ENCODE measurements at places on chromosomes 5 and 9.

DNA sequence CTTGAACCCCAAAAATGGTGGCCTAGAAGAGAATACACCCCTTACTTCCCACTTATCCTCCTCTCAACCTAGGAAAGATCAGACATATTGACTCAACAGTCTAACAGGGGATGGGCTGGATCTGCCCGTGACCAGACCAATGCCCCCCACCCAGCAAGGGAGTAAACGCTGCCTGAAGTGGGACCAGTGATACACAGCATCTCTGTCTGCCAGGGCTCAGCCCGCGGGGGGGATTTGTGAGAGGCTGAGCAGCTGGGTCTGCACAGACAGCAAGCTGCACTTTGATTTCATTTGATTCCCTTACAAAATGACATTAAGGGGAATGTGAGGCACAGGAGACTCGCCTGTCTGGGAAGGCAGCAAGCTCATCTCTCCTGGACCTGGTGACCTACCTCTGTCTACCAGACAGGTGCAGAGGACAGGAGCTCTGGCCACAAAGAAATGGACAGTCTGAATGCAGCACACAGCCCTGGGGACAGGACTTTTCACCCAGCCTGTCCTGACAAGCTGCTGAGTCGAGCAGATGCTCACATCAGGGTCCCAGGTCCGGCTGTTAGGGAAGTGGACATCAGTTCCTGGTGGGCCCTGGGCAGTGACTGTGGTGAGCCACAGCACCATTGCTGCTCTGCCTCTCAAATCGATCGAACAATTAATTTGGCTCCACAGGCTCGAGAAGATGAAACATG lies 79.9 kb downstream of the RGS3 start:
- no peak for DNase-seq

DNA sequence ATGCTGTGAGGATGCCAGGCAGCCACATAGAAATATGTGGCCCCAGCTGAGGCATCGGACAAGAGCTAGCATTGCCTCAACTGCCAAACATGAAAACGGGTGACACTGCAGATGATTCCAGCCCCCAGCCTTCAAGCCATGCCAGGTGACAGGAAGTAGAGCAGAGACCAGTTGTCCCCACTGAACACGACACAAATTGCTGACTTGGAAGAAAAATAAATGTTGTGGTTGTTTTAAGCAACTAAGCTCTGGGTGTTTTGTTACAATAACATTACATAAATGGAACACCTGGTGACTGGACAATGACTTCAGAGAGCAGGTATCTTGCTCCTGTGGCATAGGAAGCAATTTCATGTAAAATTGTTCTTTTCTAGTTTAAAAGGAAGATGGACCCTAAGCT lies 154.2 kb downstream of the KIF4B start:
- DNase-seq, result no peak

DNA sequence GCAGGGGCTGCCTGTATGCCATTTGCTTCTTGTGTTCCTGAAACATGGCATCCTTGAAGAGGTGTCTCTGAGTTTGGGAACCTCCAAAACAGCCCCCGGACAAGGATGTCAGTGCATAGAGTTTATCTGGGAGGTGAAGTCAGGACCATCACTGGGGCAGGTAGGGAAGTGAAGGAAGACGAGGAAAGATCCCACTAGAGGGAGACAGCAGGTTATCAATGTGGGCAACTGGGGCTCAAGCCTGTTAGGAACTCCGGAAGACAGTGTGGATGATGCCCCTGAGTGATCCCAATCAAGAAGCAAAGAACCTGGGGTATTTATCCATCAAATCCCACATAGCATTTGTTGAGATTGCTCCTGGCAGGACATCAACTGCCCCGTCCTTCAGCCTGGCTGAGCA lies 233.1 kb downstream of the AGTPBP1 start:
- DNase-seq, result no peak

DNA sequence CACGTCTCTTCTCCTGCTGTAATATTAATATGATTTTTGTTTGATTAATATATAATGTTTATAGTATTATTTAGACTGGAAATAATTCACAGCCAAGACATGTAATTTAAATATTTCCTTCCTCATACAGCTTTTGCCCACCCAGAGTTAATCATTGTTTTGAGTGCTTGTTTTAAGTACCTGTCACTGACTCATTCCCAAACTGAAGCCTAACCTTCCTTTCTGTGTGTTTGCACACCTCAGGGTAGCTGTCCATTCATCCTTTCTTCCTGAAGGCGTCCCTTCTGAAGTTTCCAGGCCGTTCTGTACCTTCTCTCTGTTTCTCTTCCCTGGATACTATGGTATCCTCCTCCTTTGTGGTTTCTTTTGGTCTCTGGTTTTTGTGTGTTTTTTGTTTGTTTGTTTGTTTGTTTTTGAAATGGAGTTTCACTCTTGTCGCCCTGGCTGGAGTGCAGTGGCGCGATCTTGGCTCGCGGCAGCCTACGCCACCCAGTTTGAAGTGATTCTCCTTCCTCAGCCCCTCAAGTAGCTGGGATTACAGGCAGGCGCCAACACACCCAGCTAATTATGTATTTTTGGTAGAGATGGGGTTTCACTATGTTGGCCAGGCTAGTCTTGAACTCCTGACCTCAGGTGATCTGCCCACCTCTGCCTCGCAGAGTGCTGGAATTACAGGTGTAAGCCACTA lies 312.4 kb downstream of the DOCK8 start:
- no peak for DNase-seq

- no peak for DNase-seq
These were observed 43.9 kb downstream of the RAPGEF1 start for GRCh38 chr9:131695836-131696460.

DNA sequence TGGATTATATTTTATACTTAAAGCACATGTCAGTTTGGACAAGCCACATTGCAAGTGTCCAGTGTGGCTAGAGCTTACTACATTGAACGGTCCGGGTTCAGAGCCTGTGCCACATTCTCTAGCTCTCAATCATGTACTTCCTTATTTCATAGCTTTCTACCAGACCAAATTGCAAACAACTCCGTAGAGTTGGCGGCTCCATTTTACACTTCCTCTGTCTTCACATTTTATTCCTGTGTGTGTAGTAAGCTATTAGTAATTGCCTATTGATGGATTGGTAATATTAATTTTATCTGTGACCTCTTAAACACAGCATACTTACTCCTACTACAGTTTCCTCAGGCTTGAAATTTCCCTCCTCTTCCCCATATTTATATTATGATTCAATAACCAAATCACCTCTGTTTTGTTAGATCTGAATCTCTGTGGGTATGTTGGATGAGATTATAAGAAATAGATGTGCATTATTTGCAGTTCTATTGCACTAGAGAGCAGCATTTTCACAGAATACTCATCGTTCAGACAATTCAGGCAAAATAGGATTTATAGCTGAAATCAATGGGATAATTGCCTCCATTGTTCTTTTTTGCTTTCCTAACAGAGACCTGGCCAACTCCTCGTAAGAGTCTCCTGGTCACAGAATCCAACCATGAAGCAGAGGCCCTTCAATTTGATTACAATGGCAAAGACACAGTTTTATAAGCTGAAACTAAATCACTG lies 29.0 kb upstream of the C9orf72 start:
- no peak for DNase-seq

- DNase-seq, result no peak
These were observed 426.8 kb upstream of the CDH9 start for GRCh38 chr5:27465140-27465539.

DNA sequence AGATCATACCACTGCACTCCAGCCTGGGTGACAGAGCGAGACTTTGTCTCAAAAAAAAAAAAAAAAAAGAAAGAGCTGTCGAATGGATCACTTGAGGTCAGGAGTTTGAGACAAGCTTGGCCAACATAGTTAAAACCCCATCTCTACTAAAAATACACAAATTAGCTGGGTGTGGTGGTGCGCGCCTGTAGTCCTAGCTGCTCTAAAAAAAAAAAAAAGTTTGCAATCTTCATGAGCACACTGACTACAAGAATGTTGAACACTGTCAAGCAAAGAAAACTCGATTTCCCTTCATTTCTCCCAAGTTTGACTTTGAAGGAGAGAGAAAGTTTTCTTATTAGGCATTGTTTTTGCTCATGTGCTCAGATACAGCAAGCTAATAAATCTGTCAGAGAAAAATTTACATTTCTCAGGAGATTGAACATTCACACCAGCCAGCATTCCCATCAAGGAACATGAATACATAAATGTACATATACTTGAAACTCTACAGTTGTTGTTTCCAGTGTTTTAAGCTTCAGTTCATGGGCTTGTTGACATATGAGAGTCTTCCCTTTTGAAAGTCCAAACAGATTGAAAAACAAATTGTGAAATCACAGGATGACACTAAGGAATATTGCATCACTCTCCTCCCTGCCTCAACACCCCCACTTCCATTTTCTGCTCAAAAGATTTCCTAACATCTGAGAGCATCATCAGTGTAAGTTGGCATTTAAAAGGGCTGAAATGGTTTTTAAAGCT lies 81.8 kb downstream of the ARRDC3 start:
- no peak for DNase-seq

DNA sequence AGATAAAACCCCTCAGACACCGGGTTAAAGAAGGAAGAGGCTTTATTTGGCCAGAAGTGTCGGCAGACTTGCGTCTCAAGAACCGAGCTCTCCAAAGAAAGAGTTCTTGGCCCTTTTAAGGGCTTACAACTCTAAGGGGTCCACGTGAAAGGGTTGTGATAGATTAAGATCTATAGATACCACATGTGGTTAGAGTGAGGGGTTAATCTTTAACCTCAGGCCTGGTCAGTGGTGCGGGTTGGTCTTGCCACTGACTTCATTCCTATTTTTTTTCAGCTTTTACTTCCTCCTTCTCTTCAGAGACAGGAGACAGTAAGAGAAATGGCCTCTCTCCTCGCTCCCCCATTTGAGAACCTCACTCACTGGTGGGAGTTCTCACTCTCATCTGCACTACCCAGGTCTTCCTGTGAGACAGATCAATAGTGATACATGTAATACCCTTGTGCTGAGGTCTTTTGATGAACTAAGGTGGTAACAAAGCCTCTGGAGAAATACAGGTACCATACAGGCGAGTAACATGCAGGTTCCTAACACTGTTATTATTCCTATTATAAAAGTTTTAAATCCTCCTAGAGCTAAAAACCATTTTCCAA lies 52.4 kb upstream of the COX7C start:
- no peak for DNase-seq

DNA sequence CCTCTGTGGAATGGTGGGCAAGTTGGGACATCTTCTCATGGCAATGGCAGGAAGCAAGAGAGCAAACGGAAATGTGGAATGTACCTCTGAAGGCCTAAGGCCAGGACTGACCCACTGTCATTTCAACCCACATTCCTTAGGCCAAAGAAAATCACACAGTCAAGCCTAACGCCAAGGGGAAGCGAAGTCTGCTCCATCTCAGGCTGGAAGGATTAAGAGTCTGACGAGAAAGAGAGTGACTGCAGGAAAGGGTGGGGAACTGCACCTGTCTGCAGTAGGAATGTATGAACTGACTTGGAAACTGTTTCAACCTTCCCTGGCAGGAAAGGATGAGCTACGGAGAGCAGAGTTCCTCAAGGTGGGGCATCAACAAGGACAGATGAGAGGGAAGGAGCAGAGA lies 90.2 kb upstream of the TAS2R1 start:
- no peak for DNase-seq

DNA sequence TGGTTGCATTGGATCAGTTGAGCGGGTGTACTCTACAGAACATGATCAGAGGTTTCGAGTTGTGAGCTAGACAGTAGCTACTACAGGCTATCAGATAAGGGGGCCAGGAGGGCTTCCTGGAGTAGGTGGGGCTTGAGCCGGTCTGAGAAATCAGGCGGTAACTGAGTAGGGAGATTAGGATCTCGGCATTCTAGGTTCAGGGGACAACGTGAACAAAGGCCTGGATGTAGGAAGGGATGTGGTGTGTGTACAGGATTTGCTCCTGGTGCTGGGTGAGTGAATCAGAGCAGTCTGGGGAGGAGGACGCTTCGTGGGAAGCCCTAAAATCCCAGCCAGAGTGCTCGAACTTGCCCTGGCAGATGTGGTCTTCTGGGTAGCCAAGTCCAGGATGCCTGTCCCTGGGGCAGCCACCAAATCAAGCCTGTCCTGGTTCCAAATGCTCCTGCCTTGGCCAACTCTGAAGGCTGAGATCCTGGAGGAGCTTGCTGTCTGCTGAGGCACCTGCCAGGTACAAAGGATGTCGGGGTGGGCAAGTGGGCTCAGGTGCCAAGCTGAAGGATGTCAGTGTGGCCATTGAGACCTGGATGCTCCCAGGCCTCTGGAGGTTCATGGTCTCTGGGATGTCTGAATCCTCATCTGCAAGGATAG lies 33.4 kb downstream of the STC2 start:
- DNase-seq, result no peak

- DNase-seq, result no peak
These were observed 157.5 kb downstream of the MEF2C start for GRCh38 chr5:88725454-88725853.

DNA sequence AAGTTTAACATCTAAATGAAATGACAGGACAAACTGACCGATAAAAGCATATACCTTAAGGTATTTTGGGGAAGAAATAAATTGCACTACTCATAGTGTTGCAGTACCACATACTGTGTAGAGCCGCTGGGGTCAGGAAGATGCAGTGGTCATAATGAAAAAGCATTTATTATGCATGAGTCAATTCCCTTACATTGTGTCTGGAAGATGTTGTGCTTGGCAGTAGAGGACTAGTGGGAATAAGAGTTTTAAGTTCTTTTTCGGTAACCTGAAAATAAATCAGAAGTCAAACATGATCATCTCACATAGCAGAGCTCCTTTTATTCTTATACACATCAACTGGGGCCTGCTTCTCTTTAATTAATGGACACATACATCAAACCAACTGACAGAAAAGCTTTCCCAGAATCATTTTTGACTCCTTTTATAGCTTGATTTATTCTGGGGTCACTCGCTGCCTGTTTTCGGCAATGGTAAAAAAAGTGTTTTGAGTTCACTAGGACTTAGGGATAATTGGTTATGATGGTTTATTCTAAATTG lies 262.5 kb upstream of the CHD1 start:
- DNase-seq, result no peak

- no peak for DNase-seq
These were observed 26.0 kb downstream of the SKP2 start for GRCh38 chr5:36177715-36178523.

DNA sequence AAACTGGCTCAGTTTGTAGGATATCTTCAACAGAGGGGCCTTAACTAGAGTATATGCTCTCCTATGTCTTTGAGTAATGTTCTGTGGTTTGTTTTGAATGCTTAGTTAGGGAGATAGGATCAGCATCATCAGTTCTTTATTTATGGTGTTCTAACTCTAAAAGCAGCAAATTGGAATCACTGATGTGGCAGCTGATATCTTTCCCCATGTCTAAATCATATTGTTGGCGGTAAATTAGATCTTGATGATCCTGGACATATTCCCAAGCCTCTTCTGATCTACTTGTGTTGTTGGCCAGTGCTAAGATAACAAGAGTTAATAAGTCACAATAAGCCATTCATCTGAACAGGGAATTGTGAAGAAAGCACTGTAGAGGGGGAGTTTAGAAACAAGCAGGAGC lies 332.4 kb upstream of the DAB2 start:
- DNase-seq, result no peak

GRCh38 chr5:158115468-158115867 lies 256.5 kb upstream of the CLINT1 start:
- no peak for DNase-seq

DNA sequence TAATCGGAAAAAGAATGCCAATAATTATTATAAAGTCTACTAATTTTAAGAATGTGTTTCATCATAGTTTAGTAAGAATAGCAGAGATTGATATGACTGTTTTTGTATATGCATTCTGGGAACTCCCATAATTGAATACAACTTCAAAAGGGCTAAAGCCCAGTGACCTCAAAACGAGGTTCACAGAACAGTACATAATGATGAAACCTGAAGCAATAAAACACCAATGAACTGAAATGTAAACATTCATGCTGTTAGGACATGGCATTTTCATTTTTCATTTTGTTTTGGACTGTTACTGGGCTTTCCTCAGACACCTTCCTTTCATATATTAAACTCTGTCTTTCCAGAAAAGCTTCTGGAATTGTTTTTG lies 684 bp upstream of the JMY start:
- DNase-seq, result no peak
